NCI-H524 treated with DMSO at 0.1 percent for 48 hours (cell line): ENCODE measurements at places on chromosomes 2 and 18.

DNA sequence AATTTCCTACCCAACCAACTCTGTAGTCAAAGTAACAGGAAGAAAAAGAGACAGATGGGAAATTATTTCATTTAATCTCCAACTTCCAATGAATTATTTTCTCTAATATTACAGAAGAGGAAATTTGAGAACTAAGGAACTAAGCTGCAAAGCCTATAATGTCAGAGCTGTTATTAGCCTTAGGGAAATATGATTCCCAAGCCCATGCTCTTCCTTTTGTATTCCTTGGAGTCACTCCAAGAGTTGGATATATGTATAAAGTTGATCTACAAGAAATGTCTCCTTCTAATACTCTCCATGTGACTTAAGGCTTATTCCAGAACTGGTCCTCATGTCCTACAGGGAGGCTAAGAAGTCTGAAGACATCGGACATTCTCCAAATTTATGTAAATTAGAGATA, 31.6 kb upstream of the VWC2L start:
- DNase-seq: peak; percentile 73

DNA sequence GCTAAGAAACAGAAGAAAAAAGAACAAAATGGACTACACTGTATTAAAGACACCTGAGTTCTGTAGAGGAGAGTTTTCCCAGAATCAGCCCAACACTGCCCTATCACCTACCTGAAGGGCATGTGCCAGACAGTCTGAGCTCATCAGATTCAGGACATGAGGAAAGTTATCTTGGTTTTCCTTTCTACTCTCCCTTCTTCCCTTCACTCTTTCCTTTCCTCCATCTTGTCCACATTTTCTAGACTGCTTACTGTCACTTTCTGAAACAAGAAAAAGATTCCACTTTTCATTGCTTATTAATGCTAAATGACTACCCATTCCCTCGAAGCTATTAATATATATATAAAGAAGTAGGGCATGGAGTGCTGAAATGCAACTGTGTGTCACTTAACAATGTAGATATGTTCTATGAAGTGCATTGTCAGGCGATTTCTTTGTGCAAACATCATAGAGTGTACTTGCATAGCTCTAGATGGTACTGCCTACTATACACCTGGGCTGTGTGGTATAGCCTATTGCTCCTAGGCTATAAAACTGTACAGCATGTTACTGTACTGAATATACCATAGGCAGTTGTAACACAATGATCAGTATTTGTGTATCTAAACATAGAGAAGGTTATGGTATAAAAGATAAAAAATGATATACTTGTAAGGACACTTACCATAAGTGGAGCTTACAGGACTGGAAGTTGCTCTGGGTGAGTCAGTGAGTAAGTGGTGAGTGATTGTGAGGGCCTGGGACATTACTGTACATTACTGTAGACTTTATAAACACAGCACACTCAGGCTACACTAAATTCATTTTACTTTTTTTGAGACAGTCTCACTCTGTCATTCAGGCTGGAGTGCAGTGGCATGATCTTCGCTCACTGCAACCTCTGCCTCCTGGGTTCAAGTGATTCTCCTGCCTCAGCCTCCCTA, 145.5 kb upstream of the ITGA6 start:
- no peak for DNase-seq

GRCh38 chr18:41660654-41661053, 294.4 kb upstream of the PIK3C3 start:
- no peak for DNase-seq

- DNase-seq: no peak
These were observed 1.5 kb downstream of the RND3 start for GRCh38 chr2:150485871-150486538.

DNA sequence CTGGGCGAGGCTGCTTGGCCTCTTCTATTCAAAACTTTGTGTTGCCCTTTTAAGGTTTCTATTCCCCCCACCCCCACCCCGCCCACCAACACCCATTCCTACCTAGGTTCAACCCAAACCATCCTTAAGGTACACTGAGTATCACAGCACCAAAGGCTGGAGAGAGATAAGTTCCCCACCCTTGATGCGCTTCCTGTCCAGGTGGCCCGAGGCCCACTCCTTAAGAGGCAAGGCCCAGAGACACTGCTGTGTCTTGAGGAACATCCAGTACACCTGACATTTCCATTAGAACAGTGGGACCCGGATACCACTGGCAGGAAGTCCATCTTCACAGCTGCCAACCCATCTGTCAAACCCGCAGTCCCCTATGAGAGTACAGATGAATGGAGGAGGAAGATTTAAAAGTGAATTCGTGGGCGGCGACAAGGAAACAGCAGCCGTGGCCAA, 277 bp upstream of the INPP1 start:
- DNase-seq: no peak

DNA sequence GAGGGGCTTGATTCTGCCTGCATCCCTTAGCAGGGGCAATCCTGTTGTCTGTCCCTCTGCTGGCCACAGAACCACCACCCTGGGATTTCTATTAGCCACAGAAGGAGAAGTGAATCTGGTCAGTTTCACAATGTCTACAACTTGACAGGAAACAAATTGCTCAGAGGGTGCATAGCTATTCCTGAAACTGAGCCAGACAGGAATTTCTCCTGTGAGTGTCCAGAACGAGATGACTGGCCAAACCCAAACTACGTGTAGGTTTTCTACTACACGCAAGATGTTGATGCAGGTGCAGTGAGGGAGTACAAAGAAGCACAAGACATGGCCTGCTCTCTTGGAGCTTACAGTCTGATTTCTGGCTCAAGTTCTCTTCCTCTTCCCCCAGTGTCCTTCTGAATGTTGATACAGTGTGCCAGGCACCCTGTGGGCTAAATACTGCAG, 201.9 kb downstream of the CLIP4 start:
- DNase-seq: no peak
